ENCODE measurements at places on chromosomes 16 and 17.

- no peak for DNase-seq
These were observed 265.2 kb downstream of the CBLN1 start for GRCh38 chr16:49016461-49016860.

GRCh38 chr17:52027081-52027480, 131.4 kb downstream of the CA10 start:
- no peak for DNase-seq

DNA sequence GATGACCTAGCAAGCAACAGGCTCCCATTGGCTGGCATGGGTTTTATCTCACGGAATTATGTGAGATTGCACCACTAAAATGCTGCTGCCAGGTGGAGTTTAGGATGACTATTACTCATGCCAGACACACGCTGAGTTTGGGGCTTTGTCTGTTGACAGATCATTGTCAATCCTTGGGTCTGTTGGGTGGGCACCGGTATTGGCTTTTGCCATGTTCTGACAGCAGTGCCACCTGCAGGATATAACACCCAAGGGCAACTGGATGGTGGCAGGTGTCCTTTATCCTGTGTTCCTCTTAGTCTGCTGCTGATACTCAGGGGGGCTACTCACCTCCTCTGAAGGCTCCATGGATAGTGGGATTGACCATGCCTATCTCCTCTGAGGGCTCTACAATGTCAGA, 221.6 kb upstream of the DYNLRB2 start:
- DNase-seq, result no peak

GRCh38 chr16:68197250-68197649, 38.7 kb downstream of the ESRP2 start:
- no peak for DNase-seq

DNA sequence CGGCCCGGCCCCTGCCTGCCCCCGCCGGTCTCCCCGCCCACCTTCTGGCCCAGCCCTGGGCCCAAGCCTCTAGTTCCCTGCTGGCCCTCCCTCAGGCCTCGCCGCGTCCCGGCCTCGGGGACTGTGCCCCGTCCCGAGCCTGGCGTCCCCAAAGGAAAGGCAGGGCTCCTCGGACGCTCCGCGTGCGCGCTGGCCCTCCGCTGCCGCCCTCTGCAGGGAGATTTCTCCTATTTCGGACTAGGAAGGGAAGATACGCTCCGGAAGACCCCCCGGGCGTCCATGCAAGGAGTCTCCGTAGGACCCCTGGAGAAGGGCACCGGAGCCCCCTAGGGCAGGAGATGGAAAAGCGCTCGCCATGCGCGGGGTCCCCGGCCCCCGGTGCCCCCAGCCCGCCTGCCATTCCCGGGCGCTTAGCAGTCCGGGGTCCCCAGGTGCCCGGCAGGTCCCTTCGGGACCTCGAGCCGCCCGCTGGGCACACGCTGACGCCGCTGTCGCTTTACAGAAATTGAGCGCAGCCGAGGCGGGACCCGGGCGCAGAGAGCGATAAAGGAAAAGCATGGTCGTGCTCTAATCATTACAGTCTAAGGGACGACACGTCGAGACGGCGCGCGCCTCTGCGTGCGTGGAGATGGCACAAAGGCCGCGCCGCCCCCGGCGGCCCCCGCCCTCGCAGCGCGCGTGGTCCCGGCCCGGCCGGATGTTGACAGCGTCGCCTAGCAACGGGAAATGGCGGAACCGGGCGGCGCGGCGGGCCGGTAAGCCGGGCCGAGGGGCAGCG, at the start of gene CCDC40:
CCDC40 (plus strand) TSS at position 706 of the 778 bp plus-strand sequence; CDS start at position 727, 21 bp downstream.
- DNase-seq, result peak; percentile 62

- no peak for DNase-seq
These were observed 53.7 kb downstream of the NACA2 start for GRCh38 chr17:61537264-61537771.

DNA sequence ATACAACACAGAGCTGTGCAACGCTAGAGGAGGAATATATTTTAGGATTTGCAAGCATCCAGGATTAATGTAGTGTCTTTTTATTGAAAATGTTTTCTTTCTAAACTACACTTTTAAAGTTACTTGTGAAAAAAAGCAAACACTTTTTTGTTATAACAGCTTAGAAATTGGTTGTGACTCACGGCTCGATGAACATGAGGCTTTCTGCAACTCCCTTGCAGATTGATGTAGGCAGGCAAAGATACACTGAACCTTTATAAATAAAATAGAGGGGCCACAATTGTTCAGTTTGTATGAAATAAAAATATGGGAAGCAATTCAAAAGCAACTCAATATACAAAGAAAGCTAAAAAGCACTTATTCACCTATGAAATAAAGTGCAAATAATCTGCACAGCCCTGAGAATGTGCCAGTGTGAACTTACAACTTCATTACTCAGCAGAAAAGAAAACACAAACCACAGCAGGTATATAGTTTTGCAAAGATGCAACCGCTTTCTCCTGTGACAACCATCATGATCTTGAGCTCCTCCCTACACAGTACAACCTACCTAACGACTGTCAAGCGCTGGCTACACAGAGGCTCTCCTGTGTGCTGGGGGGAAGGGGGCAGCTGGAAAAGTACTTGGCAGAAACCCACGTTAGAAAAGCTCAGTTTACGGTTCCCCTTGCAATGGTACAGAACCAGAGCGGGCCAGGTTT, 948 bp downstream of the LUC7L start:
- no peak for DNase-seq

- peak; percentile 69 for DNase-seq
These were observed 6.9 kb upstream of the CES3 start for GRCh38 chr16:66954097-66954659.

GRCh38 chr17:74108126-74108705, 95.3 kb upstream of the RPL38 start:
- no peak for DNase-seq

DNA sequence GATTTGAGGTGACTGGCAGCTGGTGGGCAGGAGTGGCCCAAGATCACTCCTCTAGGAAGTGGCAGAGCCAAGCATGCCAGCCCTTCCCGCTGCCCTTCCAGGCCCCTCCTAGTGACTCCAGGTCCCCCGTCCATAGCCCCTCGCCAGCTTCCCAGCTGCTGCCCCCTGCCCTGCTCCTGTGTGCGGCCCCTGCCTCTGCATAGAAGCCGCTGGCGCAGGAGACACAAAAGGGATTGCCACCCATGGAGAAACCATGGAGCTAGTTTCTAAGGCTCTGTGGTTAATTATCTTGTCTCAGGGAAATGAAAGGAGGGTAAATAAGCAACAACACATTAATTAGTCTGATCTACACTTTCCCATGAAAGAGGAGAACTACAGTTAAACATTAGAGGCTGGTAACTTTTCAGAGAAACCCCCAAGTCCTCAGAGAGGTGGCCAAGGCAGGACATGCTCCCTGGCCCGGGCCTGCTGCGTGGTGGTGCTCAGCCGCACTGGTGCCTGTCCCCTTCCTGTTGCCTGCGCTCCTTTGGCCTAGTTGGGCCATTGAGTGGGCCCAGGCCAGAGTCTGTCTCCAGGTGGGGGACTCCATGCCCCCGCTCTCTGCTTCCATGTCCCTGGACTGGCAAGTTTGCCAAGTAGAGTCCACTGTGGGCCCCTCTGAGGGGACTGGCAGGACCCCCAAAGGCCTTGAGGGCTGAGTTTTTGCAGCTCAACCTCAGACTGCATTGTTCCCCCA, 65.2 kb downstream of the PRMT7 start:
- no peak for DNase-seq

DNA sequence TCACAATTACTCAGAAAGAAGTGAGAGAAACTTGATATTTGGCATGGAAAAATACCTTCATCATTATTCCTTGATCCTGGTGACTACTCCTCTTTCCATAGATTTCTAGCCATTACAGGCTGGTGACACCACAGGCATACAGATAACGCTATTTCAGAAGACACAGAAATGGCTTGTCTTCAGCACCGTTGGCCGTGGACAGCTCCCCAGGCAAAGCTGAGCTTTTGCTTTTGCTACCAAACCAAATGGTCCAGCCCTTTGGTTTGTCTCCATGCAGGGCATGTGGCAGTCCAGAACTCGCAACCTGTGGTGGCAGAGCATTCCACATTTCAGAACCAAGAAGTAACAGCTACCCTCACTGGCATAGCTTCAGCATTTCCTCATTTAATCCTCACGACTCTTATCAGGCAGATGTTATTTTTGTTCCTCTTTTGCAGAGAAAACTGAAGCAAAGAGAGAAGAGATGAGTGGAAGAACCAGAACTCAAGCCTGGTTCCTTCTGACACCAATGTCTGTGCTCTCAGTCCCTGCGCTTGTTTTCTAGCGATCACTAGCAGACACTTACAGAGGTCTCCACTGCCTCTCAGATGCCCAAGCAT, 55.5 kb downstream of the HS3ST4 start:
- no peak for DNase-seq

DNA sequence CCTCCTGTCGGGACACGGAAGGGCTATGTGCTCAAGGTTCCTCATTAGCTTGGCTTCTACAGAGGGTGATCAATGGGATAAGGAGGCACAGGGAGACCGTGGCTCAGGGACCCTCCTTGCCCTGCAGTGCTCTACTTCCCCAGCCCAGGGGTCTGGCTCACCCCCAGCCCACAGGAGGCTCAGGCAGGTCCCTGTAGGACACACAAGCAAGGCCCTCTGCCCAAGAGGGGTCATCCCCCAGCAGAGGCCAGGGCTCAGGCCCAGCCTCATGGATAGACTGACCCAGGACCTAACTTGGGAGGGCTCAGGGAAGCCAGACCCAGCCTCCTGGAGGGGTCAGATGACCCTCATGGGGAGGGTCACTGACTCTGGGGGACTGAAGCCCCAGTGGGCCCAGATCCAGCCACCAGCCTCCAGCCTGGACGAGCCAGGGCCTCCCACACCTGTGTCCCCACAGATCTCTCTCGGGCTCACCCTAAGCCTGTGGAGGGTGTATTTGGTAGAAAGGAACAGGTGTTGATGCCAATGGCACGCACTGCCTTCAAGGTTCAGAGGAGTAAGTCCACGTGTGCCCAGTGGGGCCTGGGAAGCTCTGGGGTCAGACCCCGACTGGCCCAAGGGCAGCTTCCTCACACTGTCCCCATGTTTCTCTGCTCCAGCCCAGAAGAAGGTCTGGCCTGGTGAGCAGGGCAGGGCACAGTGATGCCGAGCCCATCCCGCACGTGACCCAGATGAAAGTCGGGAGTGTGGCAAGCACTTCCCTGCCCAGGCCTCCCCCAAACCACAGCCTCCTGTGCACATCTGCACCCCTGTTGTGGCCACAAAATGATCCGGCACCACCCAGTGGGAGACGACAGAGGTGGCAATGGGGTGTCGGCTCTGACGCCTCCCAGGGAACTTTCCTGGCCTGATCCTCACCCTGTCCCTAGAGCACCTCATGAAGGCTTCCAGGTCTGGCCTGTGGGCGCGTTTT, 10.9 kb upstream of the KRTAP17-1 start:
- no peak for DNase-seq

DNA sequence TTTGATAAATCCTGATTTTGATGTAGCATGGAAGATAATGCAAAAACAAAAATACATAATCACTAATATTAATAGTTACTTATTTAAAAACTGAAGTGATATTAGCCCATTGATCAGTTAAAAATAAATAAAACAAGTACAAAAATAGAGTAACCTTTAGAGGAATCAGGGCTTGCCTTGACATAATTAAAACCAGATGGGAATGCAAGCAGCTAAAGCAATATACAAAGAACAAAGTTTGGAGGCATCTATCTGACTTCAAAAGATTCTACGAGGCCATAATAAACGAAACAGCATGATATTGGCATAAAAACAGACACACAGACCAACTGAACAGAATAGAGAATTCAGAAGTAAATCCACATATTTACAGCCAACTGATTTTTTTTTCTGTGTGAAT, 15.0 kb upstream of the HEATR3 start:
- DNase-seq, result no peak

DNA sequence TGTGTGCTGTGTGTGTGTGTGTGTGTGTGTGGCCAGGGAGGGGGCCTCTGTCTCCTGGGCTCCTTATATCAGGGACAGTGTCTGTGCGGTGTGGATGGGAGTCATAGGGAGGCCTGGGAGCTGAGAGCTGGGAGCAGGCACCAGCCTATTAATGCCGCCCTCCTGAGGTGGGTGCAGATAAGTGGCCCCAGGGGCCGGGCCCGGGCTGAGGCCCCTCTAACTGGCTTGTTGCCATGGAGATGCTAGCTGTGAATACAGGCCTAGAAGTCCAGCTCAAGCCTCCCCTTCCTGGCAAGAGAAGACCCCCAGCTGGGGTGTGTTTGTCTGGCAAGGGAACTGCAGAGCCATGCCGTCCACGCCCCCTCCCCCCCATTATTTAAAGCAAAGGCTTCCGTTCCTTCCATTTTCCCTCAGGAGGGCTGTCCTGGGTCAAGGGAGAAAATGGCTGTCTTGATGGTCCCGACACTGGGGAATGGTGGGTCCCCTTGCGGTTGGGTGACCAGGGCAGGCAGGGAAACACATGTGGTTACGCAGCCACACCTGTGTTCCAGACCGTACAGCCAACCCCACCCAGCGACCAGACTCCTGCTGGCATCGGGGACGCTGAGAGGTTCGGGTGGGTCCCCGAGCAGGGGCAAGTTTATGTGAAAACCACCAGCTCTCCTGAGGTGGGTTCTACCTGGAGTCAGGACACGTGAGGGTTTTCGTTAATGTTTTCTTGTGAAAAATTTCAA, 141.1 kb downstream of the MRM1 start:
- no peak for DNase-seq

Data from activated T-cell treated with anti-CD3 and anti-CD28 coated beads, Interleukin-2, amount 50 U/mL, for 4 hours (primary cell).